ENCODE measurements at places on chromosomes 1 and 21.

- DNase-seq, result no peak
Measured at GRCh38 chr1:237868817-237869600, 21.7 kb downstream of the ZP4 start.

DNA sequence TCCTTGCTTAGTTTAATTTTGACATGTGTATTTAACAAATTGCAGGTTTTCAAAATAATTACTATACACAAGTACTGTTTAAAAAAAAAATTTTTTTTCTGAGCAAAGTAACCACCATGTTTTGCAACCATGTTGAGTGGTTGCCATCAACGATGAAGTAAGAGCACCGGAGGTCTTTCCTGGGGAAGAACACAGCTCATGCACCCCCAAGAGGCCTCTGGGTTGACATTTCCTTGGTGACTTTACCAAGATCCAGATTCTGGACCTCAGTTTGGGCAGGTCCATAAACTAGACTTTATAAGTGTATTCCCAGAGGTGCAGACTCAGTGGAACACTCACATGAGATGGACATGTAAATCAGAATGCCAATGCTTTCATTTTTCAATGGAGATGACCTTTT, 36.8 kb upstream of the RALGPS2 start:
- DNase-seq, result peak; percentile 75

DNA sequence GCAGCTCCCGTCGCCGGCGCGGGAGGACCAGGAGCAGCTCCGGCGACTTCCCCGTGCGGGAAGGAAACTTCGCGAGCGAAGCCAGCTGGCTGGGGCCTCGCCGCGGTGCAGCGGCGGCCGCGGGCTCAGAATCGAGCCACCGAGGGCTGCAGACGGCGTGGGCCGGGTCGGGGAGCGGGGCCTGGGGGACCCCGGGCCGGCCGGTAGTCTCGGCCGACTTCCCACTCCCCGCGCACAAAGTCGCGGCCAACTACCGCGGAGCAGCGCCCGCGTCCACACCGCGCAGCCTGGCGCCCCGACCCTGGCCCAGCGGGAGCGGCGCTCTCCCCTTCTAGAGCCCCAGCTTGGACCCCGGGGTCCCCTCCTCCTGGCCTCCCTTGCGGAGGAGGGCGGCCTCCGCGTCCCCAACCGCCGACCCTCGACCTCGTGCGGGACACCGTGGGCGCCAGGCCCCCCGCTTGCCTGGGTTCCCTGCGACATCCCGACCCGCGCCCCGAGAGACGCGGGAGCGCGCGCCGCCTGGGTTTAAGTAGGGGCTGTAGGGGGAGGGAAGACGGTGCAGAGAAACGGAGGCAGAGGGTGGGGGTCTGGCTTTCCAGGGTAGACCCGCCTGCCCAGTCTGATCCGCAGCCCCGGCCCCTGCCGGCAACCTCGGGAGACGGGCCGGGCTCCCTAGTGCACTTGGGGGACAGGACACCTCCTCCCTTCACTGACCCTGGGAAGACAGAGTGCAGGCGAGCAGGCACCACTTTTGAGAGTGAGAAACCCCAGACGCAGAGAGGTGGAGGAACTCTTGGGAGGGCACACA, 4.7 kb downstream of the PRDM16 start:
- no peak for DNase-seq

GRCh38 chr1:118944133-118944532, 44.0 kb downstream of the TBX15 start:
- DNase-seq, result peak; percentile 11

- no peak for DNase-seq
Measured at GRCh38 chr1:81165963-81166362, 634.8 kb upstream of the ADGRL2 start.

- no peak for DNase-seq
Measured at GRCh38 chr1:232057896-232058274, 431.3 kb downstream of the DISC1 start.

DNA sequence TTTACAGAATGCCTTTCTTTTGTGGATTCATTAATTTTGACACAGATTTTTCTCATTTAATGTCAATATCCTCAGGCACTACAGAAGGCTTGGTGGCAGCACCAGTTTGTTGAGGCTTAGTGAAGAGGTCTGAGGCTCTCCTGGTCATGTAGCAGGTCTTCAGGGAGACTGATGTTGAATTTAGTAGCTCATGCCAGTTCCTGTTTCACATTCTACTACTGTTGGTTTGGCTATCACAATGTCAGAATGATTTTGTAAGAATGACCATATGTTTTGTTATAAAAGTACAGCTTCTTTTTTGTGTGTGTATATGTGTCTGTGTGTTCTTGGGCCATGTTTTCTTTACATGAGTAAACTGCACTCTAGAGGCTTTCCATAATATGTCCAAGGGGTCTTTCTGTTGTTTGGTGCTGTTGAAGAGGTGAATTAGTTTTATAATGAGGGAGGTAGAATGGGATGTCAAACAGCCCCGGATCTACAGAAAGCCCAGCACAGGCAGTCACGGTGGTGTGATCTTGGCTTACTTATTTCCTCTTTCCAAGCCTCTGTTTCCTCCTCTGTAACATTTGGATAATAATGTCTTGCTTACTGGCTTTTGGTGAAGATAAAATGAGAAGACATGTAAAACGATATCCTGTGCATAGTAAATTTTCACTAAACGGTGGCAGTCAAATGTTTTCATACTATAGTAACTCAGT, 32.0 kb downstream of the C1orf21 start:
- DNase-seq, result no peak

GRCh38 chr1:41712695-41713094, 206.0 kb downstream of the HIVEP3 start:
- DNase-seq, result peak; percentile 24

- peak; percentile 40 for DNase-seq
Measured at GRCh38 chr1:109111386-109112055, 2.4 kb upstream of the ELAPOR1 start.

GRCh38 chr1:182644886-182645285, 39.5 kb downstream of the RGS8 start:
- DNase-seq, result no peak

DNA sequence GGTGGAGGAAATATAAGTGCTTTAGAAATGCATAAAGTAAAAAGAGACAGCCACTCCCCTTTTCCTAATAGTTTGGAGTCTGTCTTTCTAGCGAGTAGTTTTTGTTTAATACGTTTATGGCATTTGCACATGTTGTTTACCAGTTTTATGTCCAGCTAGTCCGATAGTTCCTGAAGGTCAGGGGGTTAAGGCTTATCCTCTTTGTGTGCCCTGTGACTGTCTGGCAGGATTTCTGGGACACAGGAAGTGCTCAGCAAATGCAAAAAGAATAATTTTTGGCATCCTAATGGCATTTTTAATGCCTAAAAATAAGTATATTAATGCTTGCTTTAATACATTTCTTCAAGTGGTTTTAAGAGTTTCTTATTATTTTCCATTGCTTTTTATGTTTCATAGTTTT, 58.4 kb downstream of the DYRK1A start:
- DNase-seq, result no peak

- DNase-seq, result no peak
Measured at GRCh38 chr1:2812136-2812535, 10.6 kb upstream of the TTC34 start.

GRCh38 chr1:204359131-204359473, 627 bp downstream of the PLEKHA6 start:
- no peak for DNase-seq

- no peak for DNase-seq
Measured at GRCh38 chr1:197336571-197336970, 68.5 kb downstream of the CRB1 start.

DNA sequence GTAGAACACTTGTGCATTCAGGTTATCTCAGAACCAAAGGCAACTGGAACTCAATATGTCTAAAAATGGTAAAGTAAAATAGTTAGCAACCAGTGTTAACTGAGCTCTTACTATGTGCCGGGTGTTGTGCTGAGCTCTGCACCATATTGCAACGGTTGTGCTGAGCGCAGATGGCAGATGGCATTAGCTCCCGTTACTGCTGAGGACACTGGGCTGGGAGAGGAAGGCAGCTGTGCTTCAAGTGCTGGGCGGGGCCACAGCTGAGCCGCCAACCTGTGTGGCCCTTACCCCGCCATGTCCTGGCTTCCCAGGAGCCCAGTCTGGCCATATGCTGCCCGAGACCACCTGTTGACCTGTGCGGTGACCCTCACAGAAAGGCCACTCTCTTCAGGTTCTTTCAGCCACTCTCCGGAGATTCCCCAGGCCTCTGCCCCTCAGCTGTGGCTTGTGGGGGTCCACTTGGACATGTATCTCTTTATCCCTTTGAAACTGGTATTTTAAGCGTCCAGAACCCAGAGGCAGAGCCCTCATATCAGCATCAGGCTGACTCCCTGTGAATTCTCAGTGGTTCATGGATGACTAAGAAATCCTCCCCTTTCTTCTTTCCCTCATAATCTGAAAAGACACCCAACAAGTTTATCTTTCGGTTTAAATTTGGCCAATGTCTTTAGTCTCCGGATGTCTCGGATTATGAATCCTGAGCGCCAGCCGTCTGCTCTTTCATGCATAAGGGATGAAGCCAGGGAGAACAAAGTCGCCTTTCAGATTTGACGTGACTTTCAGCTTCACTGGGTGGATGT, 26.4 kb downstream of the LDLRAP1 start:
- DNase-seq, result no peak

DNA sequence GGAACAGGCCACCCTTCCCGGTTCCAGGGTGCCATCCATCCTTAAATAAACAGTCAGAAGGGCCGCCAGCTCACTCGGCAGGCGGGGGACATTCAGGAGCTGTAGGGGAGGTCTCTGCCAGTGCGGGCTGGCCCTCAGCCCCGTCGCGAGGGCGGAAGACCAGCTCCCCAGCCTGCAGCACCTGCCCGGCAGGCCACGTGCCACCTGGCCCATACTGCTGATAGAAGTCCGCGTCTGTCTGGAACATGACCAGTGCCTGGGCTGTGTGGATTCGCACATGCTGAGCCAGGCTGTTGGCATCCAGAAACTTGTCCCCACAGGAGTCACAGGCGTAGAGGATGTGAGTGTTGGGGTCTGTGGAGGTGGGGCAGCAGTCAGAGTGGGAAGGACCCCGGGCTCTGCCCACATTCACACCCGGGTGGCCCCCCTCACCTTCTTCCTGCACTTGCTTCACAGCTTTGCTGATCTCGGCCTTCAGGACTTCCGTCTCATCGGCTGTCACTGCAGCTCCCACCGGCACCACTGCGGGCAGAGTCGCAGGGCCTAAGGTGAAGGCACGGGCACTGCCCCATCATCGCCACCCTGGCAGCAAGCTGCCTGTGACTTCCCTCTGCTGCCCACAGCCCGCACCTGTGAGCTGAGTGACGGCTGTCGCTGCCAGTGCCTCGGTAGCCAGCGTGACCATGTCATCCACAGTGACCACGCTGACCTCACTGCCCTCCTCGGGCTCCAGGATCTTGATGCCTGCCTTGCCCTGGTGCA, 33.8 kb downstream of the ZBTB17 start:
- DNase-seq, result no peak

DNA sequence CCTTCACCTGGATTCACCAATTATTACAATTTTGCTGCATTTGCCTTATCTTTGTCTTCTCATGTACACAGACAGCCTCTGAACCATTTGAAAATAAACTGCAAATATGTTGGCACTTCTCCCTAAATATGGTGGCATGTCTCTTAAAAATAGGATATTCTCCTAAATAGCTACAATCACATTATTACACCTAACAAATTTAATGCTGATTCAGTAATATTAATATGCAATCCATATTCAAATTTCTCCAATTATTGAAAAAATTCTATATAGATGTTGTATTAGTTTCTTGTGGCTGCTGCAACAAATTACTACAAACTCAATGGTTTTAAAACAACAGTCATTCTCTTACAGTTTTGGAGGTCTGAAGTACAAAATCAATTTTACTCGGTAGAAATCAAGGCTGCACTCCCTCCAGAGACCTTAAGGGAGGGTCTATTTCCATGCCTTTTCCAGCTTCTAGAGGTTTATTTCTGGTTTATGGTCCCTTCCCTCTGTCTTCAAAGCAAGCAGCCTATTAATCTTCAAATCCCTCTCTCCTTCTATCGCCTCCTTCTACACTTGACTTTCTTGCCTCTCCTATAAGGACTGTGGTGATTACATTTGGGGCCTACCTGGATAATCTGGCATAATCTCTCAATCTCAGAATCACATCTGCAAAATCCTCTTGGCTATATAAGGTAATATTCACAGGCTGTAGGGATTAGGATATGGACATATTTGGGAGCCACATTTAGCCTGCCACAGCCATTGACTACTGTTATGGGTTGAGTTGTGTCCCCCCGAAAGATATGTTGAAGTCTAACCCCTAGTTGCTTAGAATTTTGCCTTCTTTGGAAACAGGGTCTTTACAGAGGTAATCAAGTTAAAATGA, 52.5 kb upstream of the BOLA1 start:
- peak; percentile 0 for DNase-seq

GRCh38 chr1:25622531-25622930, 5.9 kb downstream of the MAN1C1 start:
- no peak for DNase-seq

DNA sequence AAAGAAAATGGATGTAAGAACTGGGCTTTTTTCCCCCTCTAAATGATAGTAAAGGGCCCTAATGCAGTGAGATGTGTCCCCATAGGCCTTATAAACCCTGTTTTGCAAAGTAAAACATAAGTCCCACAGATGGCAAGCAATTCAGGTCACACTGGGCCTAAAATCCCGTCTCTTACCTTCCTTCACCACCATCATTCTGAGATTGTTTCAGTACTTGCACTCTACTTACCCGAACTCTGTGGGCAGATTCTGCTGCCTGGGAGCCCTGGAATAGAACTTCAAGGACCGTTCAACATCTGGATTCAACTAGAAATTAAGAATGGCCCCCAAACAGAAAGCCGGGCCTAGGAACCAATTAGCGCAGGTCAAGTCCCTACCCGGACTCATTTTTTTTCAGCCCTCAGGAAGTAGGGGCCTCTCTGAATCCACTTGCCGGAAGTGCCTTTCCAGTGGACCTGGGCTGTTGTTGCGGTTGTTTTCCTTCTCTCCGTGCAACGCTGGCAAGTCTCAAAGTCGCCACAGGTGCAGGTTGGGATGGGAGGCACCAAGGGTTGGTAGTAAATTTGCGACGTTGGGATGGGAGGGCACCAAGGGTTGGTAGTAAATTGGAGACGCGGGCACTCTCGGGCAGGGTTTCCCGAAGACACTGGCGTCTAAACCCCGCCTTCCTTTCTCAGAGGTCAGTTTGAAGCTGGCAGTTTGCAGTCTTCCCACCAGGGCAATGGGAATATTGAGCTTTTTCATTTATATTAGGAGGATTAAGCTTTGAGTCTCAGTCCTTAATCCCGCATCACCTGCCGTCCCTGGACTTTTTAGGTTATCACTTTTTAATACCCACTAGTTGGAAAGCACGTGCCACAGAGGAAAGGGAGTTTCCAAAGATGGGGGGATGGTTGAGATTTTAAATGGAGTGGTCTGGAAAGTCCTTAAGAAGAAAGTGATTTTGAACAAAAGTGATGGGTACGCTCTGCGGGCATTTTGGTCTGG, at the start of gene TMEM69:
TMEM69 (plus strand) TSS at position 428 of the 987 bp plus-strand sequence. CDS start 2,888 bp downstream, outside the sequence.
- DNase-seq, result peak; percentile 92

GRCh38 chr1:8239306-8240023, 78.4 kb upstream of the SLC45A1 start:
- DNase-seq, result no peak

- DNase-seq, result no peak
Measured at GRCh38 chr1:28899267-28899666, 15.1 kb upstream of the EPB41 start.

GRCh38 chr1:239655023-239655422, 268.7 kb downstream of the CHRM3 start:
- DNase-seq, result no peak

- DNase-seq, result no peak
Measured at GRCh38 chr1:201552941-201553351, 14.0 kb downstream of the NAV1 start.

GRCh38 chr1:20371411-20371810, 80.7 kb downstream of the VWA5B1 start:
- peak; percentile 32 for DNase-seq

- DNase-seq, result no peak
Measured at GRCh38 chr1:3034162-3034561, 12.9 kb downstream of the ACTRT2 start.

Data from MCF 10A (cell line).